ENCODE measurements at places on chromosomes 2 and 18.

- no peak for DNase-seq
These were observed 836.9 kb upstream of the CELF4 start for GRCh38 chr18:38402509-38402908.

DNA sequence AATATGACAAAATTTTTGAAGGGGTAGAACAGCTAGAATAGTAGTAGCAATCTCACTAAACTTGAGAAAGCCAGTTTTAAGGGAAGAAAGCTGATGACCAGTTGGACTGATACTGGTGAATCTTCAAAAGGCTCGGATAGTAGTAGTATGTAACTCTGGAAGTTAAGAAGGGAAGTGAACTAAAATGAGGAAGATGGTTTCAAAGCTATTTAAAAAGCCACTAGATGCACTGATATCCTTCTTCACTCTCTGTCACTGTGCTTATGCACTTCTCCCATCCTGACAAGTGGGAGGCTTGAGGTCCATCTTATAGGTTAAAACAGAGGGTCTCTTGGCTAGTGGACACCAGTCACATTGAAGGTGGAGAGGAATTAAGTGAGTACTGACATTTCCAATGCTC lies 141.1 kb downstream of the NCOA1 start:
- no peak for DNase-seq

DNA sequence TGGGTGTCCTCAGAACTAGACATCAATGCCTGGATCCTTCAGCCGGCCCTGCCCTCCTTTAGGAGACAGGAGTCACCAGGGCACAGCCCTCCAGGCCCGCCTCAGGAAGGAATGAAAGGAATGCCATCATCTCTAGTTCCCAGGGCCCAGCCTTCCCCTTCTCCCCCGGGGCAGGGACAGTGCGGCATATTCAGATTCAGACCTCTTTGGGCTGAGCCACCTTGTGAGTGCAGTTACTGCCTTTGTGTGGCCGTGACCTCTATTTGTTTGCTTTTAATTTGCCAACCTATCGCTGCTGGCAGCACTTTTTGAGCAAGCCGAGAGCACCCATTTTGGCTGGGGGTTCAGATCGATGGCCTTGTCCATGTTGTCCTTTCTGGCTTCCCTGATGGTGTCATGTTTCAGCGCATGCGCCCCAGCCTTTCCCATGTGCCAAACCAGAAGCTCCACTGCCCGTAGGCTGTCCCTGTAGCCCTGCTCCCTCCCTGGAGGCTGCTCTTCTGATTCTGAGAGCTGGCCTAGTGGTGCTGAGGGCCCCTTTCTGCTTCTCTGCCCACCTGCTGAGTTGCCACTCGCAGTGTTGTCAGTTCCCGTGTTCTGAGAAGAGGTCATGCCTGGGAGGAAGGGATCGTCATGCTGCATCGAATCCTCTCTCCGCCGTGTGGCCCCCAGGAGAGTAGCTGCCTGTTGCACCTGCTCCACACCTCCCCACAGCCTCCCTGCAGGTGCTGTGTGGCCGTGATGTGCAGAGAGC lies 10.9 kb downstream of the ANKRD23 start:
- no peak for DNase-seq

DNA sequence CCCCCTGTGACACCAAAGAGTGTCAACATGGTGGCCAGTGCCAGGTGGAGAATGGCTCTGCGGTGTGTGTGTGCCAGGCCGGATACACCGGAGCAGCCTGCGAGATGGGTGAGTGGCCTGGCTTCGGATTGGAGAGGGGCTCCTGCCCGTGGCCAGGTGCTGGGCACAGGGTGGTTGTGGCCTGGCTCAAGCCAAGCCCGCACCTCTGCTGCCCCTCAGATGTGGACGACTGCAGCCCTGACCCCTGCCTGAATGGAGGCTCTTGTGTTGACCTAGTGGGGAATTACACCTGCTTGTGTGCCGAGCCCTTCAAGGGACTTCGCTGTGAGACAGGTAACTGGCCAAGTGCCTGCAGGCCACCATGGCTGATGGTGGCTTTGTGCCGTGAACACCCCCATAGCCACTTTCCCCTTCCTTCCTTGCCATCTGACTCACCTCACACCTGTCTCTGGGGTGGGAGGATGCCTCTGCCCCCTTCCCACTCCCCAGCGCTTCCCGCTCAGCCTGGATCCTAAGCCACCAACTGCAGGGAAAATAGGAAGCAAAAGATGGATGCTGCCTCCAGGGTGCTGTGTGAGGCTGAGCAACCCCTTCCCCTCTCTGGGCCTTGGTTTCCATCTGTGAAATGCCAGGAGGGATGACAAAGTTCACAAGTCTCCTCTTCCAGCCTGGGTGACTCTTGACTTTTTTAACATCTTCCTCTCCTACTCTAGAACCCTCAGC lies 41.8 kb downstream of the SNED1 start:
- no peak for DNase-seq

DNA sequence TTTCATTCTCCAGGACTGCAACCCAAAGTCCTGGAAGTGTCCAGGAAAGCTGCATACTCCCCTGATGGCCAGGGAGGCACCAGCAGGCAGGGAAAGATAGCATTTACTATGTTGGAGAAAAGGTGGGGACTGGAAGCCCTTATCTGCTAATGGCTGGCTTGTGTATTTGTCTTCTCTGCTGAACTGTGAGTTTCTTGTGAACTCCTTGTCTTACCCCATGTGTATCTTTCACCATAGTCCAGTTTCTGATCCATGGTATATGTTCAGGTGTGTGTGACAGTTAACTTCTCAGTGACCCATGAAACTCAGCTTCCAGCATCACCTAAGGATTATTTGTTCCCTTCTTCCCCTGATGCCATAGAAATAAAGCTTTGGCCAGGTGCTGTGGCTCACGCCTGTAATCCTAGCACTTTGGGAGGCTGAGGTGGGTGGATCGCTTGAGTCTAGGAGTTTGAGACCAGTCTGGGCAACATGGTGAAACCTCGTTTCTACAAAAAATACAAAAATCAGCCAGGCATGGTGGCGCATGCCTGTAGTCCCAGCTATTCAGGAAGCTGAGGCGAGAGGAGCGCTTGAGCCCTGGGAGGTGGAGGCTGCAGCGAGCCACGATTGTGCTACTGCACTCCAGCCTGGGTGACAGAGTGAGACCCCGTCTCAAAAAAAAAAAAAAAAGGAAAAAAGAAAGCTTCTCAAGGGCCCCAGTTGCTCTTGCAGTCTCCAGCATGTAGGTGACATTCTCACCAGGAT lies 112.8 kb upstream of the MAP4K3 start:
- no peak for DNase-seq

- DNase-seq, result no peak
These were observed 276.4 kb downstream of the TMX3 start for GRCh38 chr18:68438536-68438935.

- no peak for DNase-seq
These were observed 37.4 kb upstream of the MYO3B start for GRCh38 chr2:170140561-170140960.

GRCh38 chr2:238370823-238371372 lies 50.6 kb downstream of the TRAF3IP1 start:
- peak; percentile 38 for DNase-seq

GRCh38 chr2:119267604-119268003 lies 44.0 kb downstream of the STEAP3 start:
- no peak for DNase-seq

GRCh38 chr2:28400921-28401320 lies 8.3 kb downstream of the FOSL2 start:
- DNase-seq, result no peak

GRCh38 chr2:170201275-170201674 lies 23.3 kb downstream of the MYO3B start:
- no peak for DNase-seq

DNA sequence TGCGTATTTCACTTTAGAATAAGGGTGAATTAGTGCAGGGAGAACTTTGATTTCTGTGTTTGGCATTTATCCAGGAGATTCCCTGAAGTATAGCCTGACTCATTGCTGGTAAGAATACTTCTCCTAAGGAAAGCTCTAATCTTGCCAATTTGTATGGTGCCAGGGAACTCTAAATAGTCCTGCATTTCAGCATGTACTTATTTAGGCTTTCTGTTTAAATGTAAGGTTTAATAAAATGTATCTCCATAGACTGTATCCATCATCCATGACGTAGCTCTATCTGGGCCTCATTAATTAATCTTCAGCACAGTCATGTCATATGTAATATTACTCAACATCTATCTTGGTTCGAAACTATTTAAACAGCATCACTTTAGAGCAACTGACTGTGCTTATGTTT lies 127.7 kb downstream of the DOK6 start:
- no peak for DNase-seq

- no peak for DNase-seq
These were observed 79.8 kb downstream of the LIMS1 start for GRCh38 chr2:108614043-108614545.

DNA sequence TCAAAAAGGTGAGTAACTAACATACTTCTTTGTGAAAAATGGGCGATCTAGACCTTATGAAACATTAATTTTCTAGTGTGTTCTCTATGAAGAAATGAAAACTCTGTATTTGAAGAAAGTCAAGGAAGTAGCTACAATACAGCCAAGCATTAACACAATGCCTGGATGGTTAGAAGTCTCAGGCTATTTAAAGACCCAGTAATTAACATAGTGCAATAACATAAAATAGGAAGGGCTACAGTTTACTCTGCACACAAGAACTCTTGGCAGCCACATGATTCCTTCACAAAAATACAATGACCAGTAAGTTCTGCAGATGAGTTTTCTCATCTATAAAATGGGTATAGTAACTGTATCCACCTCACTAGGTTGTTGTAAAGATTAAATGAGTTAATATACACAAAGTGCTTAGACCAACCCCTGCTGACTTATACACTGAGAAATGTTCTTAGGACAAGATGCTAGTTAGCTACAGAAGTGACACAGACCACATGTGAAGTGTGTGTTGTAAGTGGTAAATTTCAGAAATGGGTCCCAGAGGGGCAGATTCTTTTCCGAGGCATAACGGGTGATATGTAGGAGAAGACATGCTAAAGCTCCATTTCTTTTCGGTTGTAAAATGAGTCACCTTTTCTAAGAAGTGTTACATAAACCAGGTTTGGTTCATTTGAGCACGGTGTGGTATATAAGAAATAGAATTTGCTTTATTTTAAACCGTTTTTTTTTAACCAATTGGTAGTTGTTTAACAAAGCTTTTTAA lies 61.8 kb downstream of the CXCR4 start:
- DNase-seq, result no peak

DNA sequence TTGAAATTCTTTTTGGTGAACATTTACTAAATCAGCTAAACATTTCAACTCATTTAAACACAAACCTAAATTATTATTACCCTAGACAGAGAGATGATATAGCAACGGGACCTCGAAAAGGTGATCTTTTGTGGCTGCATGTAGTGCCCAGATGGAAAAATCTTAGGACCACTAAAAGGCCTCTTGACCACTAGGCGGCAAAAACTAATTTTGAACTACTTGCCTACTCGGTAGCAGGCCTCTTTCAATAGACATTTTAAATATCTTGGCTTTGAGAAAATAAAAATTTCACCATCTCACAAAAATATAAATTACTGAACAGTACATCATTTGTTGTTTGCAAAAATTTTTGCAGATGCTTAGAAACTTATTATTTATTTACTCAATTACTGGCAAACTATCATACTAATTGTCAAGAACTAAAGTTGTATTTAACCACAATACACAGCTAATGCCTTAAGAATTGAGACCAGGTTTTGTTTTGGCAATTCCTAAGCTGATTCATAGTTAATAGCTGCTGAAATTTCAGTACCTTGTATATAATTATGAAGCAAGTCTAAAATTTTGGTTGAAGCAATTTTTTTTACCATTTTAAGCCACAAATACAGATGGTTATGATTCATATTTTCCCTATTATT lies 9.4 kb downstream of the COL3A1 start:
- DNase-seq, result no peak

DNA sequence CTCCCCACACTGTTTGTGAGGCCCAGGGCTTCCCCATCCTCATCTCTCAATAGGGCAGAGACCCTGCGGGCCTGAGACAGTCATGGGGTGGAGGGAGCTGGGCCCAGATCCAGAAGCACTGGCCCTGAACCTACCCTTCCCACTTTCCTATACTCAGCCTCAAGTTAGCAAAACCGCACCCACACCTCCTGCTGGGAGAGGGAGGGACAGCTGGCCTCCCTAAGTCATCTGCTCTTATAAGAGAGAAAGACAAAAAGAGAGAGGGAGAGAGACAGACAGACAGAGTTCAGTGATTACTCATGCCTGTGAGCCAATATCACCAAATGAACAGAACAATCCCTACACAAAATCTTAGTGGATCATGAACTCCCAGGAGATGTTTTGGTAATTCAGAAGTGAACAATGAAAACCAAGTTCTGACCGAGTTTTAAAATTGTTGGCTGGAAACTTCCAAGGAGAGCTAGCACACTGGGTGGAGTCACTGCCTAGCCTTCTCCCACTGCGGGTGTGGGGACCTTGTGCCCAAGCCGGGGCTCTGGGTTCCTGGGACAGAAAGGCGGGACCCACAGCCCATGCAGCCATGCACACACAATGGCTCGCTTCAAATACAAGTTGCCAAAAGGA lies 130.5 kb downstream of the PXDN start:
- no peak for DNase-seq

DNA sequence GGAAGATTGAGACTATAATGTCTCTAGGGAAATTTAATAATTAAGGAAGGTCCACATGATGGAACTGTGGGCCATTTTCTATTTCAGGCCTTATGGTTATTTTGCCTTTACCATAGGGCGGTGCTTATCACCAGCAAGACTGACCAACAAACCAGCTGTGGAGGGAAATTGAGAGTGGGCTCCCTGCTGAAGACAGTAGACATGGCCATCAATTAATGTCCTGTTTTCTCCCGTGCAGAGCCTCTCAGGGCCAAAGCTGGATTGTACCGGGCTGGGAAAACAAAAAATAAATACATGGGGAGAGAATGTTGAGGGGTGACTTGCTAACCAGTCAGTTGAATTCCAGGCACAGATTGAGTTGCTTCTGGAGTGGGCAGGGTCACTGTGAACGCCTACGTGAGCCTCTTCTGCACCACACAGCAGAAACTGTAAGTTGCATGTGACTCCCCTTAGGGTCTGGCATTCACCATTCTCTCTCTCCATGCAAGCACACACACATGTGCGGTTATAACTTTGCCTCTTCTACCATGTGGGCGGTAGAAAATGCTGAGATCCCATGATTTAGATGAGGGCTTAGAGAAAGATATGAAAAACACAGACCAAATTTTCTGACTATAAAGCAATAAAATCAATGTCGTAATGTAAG lies 128.5 kb downstream of the COPS8 start:
- DNase-seq, result no peak

DNA sequence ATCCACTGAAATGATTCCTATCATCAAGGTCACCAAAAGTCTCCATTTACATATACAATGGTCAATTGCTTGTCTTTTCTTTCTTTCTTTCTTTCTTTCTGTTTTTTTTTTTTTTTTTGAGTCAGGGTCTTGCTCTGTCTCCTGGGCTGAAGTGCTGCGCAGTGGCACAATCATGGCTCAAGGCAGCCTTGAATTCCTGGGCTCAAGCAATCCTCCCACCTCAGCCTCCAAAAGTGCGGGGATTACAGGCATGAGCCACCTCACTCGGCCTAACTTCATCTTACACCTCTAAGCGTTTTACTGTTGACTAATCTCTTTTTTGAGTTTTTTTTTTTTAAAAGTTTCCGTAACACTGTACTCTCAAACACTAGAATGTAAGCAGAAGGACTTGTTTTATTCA lies 867 bp downstream of the SF3B6 start:
- no peak for DNase-seq

GRCh38 chr2:133421516-133422324 lies 146.5 kb downstream of the NCKAP5 start:
- no peak for DNase-seq
